ENCODE measurements at places on chromosomes 4 and X.

- DNase-seq = peak; percentile 24
These were observed 70.7 kb upstream of the NFKB1 start for GRCh38 chr4:102430461-102430910.

DNA sequence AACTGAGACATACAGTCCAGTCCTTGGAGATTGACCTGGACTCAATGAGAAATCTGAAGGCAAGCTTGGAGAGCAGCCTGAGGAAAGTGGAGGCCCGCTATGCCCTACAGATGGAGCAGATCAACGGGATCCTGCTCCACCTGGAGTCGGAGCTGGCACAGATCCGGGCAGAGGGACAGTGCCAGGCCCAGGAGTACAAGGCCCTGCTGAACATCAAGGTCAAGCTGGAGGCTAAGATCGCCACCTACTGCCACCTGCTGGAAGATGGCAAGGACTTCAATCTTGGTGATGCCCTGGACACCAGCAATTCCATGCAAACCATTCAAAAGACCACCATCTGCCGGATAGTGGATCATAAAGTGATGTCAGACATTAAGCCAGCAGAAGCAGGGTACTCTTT is 20.4 kb upstream of the FRMPD3 start:
- no peak for DNase-seq

GRCh38 chr4:101411926-101412325 is 64.6 kb upstream of the PPP3CA start:
- DNase-seq = no peak

DNA sequence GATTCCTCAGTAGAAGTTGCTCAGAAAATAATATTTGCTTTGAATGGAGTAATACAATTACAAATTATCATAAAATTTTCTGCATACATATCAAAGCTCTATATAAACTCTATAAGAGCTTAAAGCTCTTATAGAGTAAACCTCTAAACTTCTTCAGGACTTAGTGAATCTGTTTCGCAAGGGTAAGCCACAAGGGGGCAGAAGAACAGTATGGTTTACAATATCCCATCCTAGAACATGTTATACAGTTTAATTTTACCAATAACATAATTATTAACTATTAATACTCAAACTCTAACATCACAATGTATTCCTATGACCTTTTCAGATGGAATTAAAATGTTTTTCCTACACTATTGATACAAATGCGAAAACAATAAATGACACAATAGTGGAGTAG is 33.8 kb upstream of the SPANXN1 start:
- DNase-seq = no peak

- no peak for DNase-seq
These were observed 129.0 kb downstream of the VSIG4 start for GRCh38 chrX:65910899-65911298.

DNA sequence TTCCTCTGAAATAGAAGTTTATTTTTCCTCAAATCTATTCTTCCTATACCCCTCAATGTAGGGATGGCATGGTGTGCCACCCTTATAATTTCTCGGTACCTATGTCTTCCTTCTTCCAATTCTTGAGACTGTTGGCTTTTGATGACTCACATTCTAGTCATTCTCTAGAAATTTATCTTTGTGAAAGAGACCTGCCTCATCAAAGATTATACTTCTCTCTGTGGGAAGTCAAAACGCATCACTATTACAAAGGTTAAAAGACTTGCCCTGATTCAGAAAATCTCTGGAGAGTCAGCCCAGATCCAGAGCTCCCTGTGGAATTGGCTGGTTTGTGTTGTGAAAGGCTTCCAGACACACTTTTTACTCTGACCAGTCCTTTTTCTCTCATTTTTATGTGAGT is 65.9 kb upstream of the FSTL5 start:
- DNase-seq = peak; percentile 6
